ENCODE measurements at places on chromosomes 2 and 18.

GRCh38 chr2:239589270-239589825, 188.5 kb upstream of the HDAC4 start:
- no peak for DNase-seq

DNA sequence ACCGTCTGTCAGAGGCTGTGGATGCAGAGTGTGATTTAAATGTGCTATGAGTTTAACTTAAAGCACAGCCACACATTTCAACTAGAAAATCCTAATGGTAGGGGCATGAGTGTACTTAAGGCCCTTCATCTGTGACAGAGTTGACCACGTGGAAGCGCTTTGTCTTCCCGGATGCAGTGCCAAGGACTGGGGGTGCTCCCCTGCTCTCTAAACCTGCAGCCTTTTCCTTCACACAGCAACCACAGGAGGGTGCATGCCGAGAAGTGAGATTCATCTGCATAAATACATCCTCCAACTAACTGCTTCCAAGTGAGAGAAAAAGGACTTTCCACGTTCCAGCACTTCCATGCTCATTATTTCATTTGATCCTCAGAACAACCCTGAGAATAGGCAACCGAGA, 149.6 kb downstream of the MYT1L start:
- DNase-seq, result no peak

GRCh38 chr2:206939340-206939739, at the start of gene CPO:
Gene CPO, plus strand, starts transcription at chr2:206939518. Its CDS starts 82 bp downstream, at chr2:206939600.
- no peak for DNase-seq

- DNase-seq, result peak; percentile 59
Measured at GRCh38 chr18:36284671-36285295, 12.7 kb upstream of the FHOD3 start.

GRCh38 chr2:133607679-133608078, 39.4 kb upstream of the NCKAP5 start:
- no peak for DNase-seq

GRCh38 chr2:134773335-134773734, 54.5 kb upstream of the TMEM163 start:
- no peak for DNase-seq

- DNase-seq, result no peak
Measured at GRCh38 chr2:147096671-147097070, 748.2 kb upstream of the ACVR2A start.

- no peak for DNase-seq
Measured at GRCh38 chr2:20532634-20533437, 86.0 kb downstream of the RHOB start.

DNA sequence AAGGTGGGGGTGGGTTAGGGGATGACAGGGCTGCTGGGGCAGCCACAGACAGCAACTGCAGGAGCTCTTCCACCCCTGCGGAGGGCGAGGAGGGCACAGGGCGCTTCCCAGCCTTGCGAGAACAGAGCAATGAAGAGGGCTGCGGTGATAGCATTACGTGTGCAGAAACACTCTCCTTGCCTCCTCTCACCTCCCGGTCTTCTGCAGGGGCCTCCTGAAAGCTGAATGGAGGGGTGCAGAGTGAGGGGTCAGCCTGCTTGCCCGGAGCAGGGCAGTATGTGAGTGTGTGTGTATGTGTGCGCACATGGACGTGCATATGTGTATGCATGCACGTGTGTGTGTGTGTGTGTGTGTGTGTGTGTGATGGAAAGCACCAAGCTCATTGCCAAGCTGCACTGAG, 29.5 kb upstream of the IL1R2 start:
- no peak for DNase-seq
